ENCODE measurements at places on chromosomes 2 and 18.

DNA sequence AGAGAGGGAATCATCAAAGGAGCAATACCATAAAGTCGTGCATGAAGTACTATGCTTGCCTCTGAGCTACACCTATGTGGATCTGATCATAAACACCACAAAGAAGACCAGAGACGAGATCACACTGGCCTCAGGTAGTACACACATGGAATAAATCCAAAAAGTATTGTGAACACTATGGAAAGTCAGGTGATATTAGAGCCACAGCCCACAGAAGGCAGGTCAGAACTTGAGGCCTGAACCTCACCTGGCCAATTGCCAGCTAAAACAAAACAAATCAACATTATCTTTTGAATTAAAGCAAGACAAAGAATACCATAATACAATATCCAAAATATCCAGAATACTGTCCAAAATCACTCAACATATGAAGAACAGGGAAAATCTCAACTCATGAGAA is 371.1 kb downstream of the NCKAP5 start:
- no peak for DNase-seq

DNA sequence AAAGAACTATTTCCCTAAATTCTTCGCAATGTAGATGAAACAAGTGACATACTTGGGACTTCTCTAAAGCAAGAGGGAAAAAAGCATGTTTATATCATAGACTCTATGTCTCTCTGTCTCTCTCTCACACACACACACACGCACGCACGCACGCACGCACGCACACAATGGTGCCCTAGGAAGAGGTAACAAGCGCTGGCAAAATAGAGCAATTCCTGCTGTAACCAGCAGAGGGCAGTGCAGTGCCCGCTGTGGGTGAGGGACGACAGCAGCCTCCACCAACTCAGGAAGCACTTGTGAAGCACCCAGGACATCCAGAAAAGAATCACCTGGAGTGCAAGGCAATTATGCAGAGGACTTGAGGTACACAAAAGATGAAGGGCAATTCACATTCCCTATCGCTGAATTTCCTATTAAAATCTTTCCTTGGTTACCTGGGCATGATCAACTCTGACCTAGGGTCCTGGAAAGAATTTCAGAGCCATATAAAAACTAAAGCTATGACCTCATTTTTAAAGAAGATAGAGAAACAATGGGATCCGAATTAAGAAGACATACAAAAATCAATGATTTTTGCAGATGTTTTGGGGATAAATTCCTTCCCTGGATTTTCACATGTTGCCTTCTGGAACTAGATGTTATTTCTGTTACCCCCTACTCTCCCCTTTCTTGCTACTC is 166.4 kb downstream of the PDE11A start:
- DNase-seq = peak; percentile 15

DNA sequence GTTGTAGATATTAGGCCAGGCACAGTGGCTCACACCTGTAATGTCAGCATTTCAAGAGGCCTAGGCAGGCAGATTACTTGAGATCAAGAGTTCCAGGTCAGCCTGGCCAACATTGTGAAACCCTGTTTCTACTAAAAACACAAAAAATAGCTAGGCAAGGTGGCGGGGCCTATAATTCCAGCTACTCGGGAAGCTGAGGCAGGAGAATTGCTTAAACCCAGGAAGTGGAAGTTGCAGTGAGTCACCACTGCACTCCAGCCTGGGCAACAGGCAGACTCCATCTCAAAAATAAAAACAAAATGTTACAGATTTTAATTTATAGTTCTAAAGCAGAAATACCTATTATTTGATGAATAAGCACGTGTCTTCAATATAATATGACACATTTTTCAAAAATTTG is 65.6 kb upstream of the UBXN4 start:
- no peak for DNase-seq

DNA sequence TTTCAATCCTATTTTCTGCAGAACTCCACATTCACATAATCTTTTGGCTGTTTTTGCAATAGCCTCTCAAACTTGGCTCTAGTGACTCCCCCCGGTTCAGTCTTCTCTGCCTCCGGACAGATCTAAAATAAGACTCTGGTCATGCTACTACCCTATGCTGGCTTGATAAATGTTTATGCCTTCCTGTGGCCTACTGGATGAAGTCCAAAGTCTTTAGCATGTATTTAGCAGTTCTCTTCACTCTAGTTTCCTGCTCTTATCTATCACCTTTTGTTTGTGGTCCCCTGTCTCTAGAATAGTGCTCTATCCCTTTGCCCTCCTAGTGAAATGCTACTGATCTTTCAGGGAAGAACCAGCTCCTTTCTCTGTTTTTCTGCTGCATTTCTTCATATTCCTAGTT is 14.4 kb downstream of the ADCYAP1 start:
- no peak for DNase-seq

GRCh38 chr18:51891876-51892275 is 448.1 kb upstream of the DCC start:
- no peak for DNase-seq

GRCh38 chr2:235204948-235205347 is 253.1 kb downstream of the SH3BP4 start:
- no peak for DNase-seq

DNA sequence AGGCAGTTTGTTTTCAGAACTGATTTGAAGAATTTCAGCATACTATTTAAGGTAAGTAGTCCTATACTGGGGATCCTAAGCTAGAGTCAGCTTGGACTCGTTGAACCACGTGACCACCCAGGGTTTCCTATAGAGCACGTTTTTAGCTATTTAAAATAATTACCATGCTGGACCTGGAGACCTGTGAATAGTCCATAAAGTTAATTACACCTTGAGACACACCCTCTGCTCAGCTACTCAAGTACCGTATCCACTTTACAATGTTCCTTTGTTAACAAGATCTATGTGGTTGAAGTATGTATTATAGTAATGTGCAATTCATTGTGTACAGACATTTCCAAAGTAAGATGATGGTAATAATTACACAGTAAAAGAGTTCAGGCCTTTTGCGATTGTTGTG is 67.6 kb downstream of the CRIM1 start:
- no peak for DNase-seq

GRCh38 chr2:28752631-28753376 is 1.2 kb downstream of the PPP1CB start:
- DNase-seq = no peak

GRCh38 chr2:181892799-181893435 is 1.4 kb downstream of the ITPRID2 start:
- DNase-seq = no peak

DNA sequence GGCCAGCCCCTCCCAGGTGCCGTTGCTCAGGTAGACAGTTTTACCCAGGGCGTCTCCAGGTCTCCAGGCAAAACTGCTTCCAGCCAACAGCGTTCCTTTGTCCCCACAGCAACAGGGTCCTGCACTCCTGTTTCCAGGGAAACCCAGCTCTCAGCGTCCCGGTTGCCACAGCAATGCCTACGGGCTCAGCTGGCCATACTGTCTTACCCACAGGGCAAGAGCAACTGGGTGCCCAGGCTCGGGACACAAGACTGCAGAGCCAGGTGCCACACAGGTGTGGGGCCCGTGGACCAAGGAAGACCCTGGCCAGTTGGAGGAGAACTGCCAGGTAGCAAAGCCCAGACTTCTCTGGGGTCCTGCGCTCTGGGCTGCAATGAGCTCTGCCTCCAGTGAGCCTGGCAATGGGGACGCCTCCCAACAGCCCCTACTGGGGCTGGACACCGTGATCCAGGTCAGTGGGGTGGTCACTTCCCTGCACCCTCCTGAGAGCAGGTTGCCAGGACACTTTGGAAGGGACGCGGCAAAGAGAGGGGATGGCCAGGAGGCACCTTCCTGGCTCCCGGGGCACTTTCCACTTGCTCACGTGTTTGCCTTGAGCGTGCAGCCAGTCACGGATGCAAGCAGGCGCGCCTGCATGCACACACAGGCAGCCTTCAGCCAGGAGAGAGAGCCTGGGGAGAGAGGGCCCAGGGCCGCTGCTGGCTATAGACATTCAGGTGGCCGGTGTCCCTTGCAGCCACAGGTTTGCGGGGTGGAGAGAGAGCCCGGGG is at the start of gene CROCC2:
TSS of gene CROCC2 (plus strand) at position 196 of the 770 bp plus-strand sequence. CDS start at position 374, 178 bp downstream.
- no peak for DNase-seq

GRCh38 chr2:221397187-221397586 is 174.9 kb downstream of the EPHA4 start:
- DNase-seq = no peak

GRCh38 chr18:23519734-23520133 is 16.4 kb downstream of the RMC1 start:
- no peak for DNase-seq

DNA sequence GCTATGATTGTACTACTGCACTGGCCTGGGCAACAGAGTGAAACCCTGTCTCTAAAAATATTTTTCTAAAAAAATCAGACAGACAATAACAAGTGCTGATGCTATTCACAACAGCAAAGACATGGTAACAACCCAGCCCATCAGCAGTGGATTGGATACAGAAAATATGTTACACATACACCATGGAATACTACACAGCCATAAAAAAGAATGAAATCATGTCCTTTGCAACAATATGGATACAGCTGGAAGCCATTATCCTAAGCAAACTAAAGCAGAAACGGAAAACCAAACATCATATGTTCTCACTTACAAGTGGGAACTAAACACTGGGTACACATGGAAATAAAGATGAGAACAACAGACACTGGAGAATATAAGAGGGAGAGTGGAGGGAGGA is 19.9 kb downstream of the FAM161A start:
- DNase-seq = no peak

DNA sequence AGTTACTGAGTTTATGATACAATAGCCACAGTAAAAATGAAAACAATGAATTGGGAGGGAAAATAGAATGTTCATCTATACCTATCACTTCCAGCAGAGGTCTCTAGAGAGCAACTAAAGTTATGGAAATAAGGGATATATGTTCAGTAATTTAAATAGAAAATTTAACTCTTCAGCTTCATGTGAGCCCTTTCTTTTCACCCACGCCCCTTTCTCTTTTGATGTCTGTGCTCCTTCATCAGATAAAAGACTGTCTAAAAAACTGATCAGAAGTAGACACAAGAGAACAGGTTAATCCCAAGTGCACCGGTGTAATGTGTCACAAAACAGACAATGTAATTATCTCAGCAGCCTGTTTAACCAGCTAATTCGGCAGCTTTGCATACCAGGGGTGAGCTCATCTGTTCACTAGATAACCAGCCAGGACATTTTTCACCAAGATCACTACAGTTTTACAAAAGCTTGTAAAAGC is 238.5 kb upstream of the ERBB4 start:
- peak; percentile 7 for DNase-seq

DNA sequence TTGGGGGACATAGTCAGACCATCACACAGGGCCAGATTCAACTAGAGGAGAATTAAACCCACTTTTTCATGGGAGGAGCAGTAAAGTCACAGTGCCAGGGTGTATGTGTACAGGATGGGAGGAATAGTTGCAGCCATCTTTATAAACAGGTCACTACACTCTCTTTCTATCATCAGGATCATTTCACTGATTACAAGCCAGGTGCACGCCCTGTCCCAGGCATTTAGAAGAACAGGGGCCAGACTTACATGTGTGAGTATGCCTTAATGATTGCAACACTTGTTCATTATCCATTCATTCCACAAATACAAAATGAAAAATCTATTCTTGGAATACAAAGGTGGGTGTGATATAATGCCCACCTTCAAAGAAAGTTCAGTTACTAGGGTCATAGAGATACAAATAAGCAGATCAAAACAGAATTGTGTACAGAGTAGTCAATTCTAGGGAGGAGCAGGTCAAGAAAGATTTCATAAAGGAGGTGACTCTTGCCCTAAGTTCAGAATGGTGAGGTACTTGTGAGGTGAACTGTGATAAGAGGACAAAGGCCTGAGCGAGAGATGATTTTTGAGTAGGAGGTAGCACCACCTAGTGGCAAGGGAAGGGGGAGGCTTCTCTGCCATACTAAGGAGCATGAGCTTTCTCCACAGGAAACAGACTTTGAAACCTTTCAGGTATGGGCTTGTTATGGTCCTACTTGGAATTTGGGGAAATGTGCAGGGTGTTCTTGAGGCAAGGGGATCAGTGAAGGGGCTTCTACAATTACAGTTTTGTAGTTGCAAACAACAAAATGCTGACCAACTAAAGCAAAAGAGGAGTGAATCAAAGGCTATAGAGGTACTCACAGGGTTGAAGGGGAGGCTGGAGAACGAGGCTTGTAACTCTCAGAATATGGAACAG is 156.3 kb downstream of the SUCLG1 start:
- DNase-seq = no peak

- no peak for DNase-seq
Observed at GRCh38 chr2:176111846-176112374, 4.7 kb upstream of the HOXD10 start.

DNA sequence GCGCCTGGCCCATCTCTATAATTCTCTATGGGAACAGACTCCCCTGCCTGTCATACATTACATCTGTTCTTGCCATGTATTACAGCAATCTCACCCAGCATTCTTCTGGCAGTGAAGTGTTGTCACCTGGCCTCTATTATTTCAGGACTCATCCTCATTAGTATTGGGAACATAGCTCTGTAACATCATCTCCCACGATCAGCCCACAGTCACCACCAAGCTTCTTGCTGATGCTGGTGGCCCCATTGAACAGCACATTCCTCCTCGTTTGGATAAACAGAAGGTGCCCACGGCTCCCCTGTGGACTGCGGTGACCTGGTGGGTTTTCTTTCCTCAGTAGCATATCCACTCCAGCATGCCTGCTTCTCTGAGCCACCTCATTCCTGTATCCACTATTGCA is 21.5 kb downstream of the CHCHD5 start:
- no peak for DNase-seq

DNA sequence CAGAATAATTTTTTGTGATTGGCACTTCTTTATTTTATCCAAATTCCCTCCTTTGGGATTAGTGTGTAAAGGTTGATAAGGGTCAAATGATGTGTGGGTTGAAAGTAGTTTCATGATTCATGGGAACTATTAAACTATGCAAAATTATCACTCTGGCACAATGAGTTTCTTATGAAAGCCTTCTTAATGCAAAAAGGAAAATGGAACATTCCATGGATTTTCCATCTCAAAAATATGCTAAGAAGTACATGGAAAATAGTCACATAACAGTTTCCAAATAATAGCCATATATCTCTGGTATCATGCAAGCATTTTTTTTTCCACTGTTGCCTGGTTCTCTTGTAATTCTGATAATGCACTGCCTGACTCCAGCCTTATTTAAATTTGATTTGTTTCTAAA is 639.7 kb downstream of the NR4A2 start:
- DNase-seq = no peak

DNA sequence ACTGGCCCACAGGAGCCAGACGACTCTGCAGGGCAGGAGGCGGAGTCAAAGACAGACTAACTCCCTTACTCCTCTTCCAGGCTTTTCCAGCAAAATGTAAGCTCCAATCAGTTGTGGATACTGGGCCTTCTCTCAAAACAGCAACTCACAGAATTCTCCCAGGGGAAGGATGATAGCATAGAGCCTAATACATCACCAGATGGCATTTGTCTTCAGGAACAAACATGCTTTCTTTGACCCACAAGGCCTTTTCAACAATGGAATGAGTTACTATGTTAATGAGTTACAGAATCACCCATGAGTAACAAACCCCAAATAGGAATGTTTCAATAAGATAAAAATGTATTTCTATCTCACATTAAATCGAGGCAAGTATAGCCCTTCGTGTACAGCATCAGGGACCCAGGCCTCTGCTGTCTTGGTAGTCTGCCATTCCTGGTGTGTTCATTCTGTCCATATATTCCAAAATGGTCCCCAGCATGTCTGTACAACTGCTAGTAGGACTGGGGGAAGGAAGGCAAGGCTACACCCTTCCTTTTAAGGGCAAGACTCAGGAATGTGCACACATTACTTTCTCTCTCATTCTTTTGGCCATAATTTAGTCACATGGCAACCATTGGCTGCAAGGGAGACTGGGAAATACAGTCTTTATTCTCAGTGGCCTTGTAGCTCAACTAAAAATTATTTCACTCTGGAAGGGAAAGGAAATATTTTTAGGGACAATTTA is 76.4 kb downstream of the BOD1L2 start:
- DNase-seq = no peak

GRCh38 chr18:58992301-58993231 is 127.9 kb downstream of the ZNF532 start:
- no peak for DNase-seq

Measured in activated CD4-positive, alpha-beta T cell treated with anti-CD3 and anti-CD28 coated beads, Interleukin-2, amount 50 U/mL, for 24 hours (primary cell).